ENCODE measurements at places on chromosomes 11 and 22.

GRCh38 chr11:9089636-9090035 lies 1.8 kb downstream of the SCUBE2 start:
- no peak for DNase-seq

DNA sequence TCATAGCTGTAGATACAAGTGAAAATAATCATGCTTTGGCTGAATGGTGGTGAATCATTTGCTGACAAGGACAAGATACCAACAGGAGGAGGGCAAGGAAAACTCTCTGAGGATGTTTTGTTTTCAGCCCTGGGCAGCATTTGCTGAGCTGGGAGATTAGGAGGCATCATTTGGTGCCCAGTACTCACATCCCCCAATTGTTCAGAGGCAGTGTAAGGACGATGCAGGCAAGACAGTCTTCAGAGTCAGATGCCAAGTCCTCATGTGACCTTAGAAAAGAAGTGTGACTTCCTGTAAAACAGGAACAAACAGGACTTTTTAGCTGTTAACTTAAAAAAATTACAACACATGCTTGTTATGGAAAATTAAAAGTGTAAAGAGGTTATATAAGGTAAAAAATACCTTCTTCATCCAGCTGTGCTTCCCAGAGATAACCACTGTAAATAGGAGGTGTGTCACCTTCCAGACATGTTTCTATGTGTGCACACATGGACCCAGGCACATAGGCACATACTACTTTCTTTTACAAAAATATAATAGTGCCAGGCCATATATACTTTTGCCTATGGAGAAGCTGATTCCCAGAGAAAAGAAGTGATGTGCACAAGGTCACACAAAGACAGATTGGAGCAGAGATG lies 18.0 kb downstream of the CNTF start:
- DNase-seq, result no peak

DNA sequence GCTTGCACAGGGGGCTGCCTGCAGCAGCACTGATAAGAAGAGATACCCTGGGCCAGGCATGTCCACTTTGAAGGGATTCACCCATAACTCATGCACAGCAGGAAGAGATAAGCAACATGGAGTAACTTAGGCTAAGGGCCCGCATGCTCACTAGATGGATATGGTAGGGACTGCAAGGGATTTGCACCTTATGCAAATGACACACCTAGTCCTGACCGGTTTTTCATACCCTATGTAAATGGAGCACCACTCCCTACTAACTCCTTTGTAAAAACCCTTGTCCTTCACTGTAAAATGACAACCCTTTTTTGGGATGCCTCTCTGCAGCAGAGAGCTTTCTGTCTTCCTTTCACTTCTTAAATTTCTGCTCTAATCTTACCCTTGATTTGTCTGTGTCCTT lies 658.9 kb upstream of the CCDC179 start:
- DNase-seq, result no peak

DNA sequence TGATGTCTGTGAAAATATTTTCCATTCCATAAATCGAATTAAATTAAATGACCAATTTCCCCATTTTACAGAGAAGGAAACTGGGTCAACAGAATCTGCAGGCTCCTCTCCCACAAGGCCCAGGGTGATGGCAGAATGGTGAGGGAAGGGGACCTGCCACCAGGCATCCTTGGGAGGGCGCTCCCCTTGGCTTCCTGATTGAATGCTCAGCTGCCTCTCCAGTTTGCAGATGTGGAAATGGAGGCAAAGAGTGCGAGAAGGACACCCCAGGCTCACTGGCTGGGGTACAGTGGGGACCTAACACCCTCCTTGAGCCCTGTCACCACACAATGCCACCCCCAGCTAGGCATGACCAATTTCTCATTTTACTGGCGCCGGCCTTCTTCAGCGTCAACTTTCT lies 28.5 kb upstream of the CSNK1E start:
- no peak for DNase-seq

DNA sequence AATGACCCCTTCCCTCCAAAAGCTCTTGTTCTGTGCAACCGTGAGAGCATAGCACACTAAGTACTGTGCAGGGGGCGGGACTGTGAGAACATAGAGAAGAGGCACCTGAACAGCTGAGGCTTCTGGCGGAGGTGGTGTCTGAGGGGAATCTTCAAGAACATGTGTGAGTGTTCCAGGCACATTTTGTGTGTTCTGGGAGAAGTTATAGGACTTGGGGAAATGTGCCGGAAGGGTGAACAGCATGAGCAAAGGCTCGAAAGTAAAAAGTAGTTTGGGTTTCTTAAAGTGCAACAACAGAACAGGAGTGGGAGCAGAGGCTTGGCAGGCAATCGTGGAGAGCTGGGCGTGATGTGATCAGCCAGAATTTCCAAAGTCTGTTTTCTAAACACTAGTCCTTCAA lies 12.4 kb upstream of the SYN3 start:
- DNase-seq, result no peak

GRCh38 chr11:47109051-47109726 lies 67.5 kb downstream of the ARFGAP2 start:
- DNase-seq, result no peak

GRCh38 chr22:50696799-50697561 lies 24.4 kb downstream of the SHANK3 start:
- peak; percentile 20 for DNase-seq

GRCh38 chr11:131924001-131924400 lies 553.6 kb downstream of the NTM start:
- no peak for DNase-seq

- no peak for DNase-seq
These were observed 4.1 kb upstream of the FAM83F start for GRCh38 chr22:39990686-39991085.

GRCh38 chr11:42571131-42571877 lies 740.5 kb upstream of the API5 start:
- DNase-seq, result no peak

- no peak for DNase-seq
These were observed 53.0 kb downstream of the RELT start for GRCh38 chr11:73429121-73429750.

DNA sequence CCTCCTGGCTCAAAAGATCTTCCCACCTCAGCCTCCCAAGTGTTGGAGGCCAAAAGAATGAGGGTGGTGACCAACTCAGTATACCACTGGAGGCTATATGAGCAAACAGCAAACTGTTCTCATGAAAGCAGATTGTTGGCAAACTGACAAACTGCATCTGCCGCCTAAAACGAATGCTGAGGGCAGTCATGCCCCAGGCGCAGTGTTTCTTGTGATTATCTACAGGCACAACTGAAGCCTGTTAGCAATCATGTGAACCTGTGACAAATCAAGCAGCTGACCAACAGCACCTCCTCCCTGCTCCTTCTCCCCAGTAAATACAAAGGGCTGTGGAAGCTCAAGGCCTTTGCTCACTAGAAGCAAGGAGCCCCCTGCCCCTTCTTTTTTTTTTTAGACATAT lies 47.8 kb downstream of the BTBD10 start:
- no peak for DNase-seq

DNA sequence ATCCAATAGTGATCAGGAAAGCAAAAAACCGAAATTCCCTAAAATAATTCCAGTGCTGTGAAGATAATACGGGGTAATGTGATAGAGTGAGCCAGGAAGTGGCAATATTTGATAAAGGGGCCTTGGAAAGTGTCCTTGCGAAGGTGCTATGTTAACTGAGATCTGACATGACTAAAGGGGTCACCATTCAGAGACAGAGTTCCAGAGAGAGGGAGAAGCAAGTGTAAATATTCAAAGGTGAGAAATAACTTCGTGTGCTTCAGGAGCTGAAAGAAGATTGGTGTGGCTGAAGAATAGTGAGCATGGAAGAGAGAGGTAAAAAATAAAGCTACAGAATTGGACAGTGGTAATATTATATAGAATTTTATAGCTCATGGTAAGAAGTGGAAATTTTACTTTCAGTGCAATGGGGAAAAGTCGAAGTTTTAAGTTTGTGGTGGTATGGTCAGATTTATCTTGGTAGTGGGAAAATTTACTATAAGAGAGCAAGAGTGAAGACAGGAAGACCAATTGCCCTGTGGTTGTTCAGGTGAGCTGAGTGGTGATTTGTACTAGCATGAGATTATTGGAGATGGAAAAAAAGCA lies 164.5 kb downstream of the JRKL start:
- no peak for DNase-seq
